ENCODE measurements at places on chromosomes 6 and 20. TPM values are rescaled to one million over a fixed set of nuclear protein-coding genes. Genes with fewer than 3 reads are reported as not detected.

The VPS16 gene
- 49.2 TPM for total RNA-seq

DNA sequence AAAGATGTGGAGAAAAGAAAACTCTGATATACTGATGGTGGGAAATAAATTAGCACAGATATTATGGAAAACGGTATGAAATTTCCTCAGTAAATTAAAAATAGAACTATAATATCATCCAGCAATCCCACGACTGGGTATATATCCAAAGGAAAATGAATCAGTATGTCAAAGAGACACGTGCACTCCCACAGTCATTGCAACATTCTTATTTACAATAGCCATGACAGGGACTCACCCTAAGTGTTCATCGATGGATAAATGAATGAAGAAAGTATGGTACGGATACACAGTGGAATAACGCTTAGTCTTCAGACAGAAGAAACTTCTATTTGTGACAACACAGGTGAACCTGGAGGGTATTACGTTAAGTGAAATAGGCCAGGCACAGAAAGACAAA is 5.7 kb upstream of the ADTRP start:
- DNase-seq: no peak

DNA sequence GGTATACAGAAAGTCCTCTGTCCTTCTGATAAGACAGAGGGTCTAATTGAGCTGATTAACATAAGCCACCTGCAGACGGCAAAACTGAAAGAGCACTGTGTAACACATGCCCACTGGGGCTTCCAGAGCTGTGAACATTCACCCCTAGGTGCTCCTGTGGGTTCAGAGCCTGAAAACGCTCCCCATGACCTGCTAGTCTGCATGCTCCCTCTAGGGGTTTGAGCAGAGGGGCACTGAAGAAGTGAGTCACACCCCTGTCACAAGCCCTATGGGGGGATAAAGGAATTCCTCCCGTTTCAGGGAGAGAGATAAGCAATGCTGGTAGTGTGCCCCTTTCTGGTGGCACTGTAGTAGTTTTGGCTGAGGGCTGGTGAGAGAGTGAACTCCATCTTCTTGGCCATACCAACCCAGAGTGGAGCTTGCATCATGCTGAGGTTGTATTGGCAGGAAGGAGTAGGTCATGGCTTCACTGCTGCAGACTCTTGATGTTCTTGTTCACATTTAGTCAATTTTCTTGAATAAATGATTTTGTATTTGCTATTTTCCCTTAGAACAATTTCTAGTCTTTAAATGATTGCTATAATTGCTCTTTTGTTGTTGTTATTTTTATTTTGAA is 637.5 kb upstream of the MAN1A1 start:
- DNase-seq: no peak

DNA sequence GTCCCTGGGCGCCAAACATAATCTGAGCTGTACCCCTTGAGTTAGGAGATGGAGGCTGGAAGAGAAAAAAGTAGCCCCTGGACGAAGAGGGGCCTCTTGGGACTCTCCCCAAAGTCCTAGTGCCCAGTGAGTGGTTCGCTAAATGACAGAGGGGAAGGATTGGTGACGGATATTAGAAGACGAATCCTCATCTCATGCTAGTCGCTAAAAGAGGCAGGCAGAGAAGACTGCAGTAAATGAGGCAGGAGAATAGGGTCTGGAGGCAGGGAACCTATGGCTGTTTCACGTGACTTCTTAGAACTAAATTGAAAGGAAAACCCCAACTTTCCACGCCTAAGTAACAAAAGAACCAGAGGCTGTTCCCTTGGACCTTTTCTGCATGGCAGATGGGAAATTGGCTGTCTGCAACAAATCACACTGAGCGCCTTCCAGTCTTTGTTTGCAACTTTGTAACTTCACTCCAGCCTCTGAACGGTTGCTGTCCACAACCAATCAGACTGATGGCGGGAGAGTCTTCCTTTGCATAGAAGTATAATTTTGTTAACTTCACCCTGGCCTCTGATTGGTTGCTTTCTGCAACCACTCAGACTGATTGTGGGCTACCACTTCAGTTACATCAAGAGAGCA is 731 bp upstream of the RBL1 start:
- DNase-seq: peak; percentile 44

The COL19A1 gene
- 0.40 TPM for total RNA-seq

GRCh38 chr20:19396460-19397081 is 184.1 kb downstream of the SLC24A3 start:
- no peak for DNase-seq

The LHFPL5 gene
- total RNA-seq: not detected

The TNF gene
- 58.8 TPM for total RNA-seq

DNA sequence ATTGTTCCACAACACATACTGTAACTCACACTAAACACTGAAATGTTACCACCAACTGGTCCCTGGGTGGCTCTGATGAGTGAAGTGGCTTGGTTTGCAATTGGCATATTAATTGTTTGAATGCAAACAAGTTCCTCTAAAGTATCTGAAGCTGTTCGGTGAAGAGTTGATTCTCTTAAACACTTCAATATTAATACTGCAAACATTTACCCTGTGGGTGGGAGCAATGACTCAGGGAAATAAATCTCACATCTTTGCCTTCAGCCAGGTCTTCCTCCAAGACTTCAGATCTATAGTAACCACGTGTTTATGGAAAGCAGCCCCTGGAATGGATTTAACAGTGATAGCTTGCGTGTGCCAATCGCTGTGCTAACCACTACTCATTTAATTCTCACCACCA is 176.0 kb downstream of the MAFB start:
- DNase-seq: no peak
